ENCODE measurements at places on chromosomes 4 and X.

GRCh38 chr4:78706302-78706701, 69.8 kb upstream of the BMP2K start:
- DNase-seq, result no peak

DNA sequence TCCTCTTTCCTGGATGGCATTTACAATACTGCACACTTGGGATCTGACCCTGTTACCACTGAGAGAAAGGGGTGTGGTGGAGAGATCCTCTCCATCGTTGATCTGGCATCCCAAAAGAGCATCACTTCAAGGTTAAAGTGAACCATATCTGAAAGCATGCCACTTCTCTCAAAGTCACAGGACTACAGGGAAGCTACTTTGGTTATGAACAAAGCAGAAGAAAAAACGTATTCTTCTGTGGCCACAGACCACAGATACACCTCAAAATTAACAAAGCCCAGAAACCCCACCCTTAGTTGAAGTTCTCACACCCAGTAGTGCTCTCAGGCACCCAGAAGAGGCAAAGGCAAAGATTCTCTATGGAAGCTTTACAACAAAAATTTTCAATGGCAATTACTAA, 108.3 kb downstream of the JADE1 start:
- DNase-seq, result no peak

- no peak for DNase-seq
Observed at GRCh38 chr4:42574870-42575430, 82.0 kb downstream of the ATP8A1 start.

GRCh38 chrX:41381685-41382084, 47.7 kb downstream of the DDX3X start:
- peak; percentile 64 for DNase-seq

- DNase-seq, result no peak
Observed at GRCh38 chr4:174604198-174604597, 81.9 kb upstream of the HPGD start.

DNA sequence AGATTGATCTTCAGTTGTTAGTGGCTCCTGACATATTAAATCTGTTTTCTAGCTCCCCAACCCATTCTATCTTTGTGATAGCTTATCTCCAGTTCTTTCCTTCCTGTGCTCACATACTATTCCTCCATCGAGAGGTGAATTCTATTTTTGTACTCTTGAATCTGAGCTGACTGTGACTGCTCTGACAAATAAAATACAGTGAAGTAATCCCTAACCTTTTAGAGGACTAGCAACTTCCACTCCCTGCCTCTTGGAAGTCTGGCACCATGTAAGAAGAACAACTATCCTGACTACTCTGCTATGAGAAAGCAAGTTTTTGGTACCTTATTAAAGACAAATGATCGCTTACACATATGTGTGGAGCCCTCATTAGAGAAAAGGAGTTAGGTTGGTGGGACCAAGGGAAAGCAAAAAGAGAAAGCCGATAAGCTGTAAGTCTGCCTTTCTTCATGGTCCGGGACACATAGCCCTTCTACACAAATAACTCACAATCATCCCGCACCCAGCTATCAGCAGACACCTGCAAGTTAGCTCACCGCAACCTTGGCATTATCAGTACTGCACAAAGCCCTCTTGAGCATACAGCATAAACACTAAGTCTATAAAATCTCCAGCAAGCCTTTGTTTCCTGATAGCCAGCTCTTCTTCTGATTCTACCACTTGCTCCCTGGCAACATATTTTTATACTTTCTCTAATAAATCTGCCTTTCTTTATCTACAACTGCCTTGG, 13.5 kb upstream of the PPM1K start:
- DNase-seq, result no peak

- DNase-seq, result no peak
Observed at GRCh38 chr4:24689212-24689611, 104.9 kb upstream of the DHX15 start.

GRCh38 chr4:155405059-155405458, 28.3 kb upstream of the MAP9 start:
- DNase-seq, result no peak

All from HFFc6 (cell line).